ENCODE measurements at places on chromosomes 16 and 17. TPM values are rescaled to one million over a fixed set of nuclear protein-coding genes. Genes with fewer than 3 reads are reported as not detected.

Gene CDRT15L2
- not detected for total RNA-seq

Gene ETV4
- 4.0 TPM for total RNA-seq

Gene MT1H
- not detected for total RNA-seq

Gene KRT31
- not detected for total RNA-seq

Gene DNAH17
- total RNA-seq: 0.08 TPM

Gene TMEM92
- 0.08 TPM for total RNA-seq

DNA sequence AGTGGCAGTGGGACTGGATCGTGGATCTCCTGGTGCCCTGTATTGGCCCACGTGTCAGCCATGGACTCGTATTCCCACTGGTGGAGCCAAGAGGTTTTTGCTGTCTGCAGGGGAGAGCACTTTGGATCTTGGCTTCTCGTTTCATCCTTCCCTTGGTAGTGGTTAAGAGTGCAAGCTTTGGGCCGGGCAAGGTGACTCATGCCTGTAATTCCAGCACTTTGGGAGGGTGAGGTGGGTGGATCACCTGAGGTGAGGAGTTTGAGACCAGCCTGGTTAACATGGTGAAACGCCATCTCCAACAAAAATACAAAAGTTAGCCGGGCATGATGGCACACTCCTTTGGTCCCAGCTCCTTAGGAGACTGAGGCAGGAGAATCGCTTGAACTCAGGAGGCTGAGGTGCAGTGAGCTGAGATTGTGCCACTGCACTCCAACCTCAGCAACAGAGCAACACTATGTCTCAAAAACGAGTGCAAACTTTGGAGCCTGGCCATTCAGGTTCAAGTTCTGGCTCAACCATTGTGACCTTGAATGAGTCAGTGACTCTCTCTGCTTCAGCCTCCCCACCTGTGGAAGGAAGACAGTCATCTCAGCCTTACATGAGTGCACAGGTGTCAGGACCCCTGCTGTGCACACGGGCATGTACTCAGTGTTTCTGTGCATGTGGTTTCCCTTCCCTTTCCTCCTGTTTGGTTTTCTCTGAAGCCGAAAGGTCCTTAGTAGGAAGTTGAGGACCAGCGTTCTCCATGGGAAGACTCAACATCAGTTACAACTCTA lies 57.4 kb downstream of the PLCG2 start:
- H3K27ac ChIP-seq: no peak overlapping the region
- H3K4me3 ChIP-seq: no peak overlapping the region
- peaks cover 27% of the 10 kb centered on the region for H3K4me1 ChIP-seq

- no peaks in the 10 kb centered on the region for H3K4me1 ChIP-seq
- H3K36me3 ChIP-seq: no peaks in the 10 kb centered on the region
- no peaks in the 10 kb centered on the region for H3K27me3 ChIP-seq
- no peak overlapping the region for H3K4me3 ChIP-seq
- no peak for DNase-seq
Observed at GRCh38 chr17:11814655-11815262, 182.5 kb downstream of the ZNF18 start.

GRCh38 chr16:71846431-71846830 lies 655 bp downstream of the ATXN1L start:
- H3K27ac ChIP-seq: peak overlapping the region; percentile 93
- H3K27me3 ChIP-seq: no peaks in the 10 kb centered on the region
- peak; percentile 31 for DNase-seq
- peak overlapping the region; percentile 91 for H3K4me3 ChIP-seq
- peaks cover 32% of the 10 kb centered on the region for H3K36me3 ChIP-seq

DNA sequence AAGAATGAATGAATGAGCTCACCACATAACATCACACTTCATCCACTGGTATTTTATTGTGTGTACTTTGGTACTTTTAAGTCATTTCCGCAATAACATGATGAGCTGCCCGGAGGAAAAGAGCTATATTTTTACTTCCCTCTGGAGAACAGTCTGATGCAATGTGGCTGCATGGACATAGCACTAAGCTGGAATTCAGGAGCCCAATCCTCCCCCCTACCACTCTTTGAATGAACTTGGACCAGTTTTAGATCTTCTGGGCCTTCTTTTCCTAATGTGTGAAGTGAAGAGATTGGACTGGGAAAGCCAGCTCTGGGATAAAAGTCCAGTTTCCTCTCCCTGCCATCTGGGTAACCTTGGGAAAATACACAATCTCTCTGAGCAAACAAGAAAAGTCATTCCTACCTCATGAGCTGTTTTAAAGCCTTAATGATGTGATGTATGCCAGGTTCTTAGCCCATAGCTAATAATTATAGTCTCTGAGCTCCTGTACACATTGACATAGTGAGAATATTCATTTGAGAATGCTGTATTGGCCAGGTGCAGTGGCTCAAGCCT lies 79.3 kb downstream of the ABCC12 start:
- H3K36me3 ChIP-seq: no peaks in the 10 kb centered on the region
- H3K4me3 ChIP-seq: no peak overlapping the region
- H3K27me3 ChIP-seq: peaks cover 9% of the 10 kb centered on the region
- no peak for DNase-seq

DNA sequence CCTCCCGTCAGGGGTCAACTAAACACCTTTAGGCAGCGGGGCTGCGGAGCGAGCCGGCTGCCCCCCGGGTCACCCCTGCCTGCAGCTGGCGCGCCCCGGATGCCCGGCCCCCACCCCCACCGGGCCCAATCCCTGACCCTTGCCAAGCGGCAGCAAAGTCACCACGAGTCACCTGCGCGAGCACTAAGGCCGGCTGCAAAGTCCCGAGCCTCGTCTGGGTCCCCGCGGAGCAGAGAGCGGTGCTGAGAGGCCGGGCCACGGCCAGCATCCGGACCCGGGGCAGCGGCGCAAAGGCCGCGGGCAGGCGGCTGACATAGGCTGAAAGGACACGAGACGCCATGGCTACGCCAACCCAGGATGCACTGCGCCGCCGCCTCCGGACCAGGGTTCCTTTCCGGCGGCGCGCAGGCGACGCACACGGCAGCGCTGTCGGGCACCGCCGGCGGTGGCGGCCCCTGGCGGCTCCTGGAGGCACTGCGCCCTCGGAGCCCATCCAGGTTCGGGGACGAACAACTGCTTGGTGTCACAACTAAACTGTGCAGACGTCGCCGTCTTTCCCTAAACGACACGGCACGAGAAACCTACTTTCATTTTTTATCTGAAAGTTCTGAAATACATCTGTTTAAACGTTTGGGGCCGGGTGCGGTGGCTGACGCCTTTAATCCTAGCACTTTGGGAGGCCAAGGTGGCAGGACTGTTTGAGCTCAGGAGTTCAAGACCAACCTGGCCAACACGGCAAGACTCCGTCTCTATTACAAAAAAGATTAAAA lies at the start of gene NDUFAB1:
TSS of gene NDUFAB1 (minus strand) at position 366 of the 770 bp plus-strand sequence. CDS start at position 340, 26 bp downstream.
- H3K27me3 ChIP-seq: no peaks in the 10 kb centered on the region
- peak within 1 kb of the TSS; percentile 80 for H3K4me3 ChIP-seq
- peaks cover 24% of the 10 kb centered on the region for H3K4me1 ChIP-seq
- H3K36me3 ChIP-seq: peaks cover 17% of the 10 kb centered on the region
- peak within 1 kb of the TSS; percentile 68 for H3K27ac ChIP-seq

GRCh38 chr17:82231562-82232321 lies 2.9 kb downstream of the SLC16A3 start:
- peaks cover 17% of the 10 kb centered on the region for H3K36me3 ChIP-seq
- H3K27me3 ChIP-seq: no peaks in the 10 kb centered on the region
- peak; percentile 35 for DNase-seq
- H3K4me3 ChIP-seq: peak overlapping the region; percentile 17

GRCh38 chr16:81401035-81401950 lies 43.3 kb upstream of the CMIP start:
- no peaks in the 10 kb centered on the region for H3K27me3 ChIP-seq
- no peaks in the 10 kb centered on the region for H3K36me3 ChIP-seq
- peaks cover 4% of the 10 kb centered on the region for H3K4me1 ChIP-seq
- no peak overlapping the region for H3K4me3 ChIP-seq
- H3K27ac ChIP-seq: no peak overlapping the region
- DNase-seq: no peak

DNA sequence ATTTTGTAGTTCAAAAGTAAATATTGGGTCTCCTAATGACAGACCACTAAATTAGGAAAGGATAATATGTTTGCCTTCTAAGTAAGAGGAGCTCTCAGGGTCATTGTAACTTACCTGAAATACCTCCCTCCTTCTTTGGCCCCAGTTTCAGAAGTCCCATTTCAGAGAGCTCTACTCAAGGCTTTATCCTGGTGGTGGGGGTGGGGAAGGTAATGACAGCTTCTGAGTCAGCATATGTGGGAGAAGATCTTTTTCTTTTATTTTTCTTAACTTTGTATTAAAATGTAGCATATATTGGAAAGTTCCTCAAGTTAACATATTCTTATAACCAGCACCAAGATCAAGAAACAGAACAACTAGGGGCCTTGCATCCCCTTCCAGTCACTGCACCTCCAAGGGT lies 16.9 kb upstream of the GINS3 start:
- no peak overlapping the region for H3K27ac ChIP-seq
- no peaks in the 10 kb centered on the region for H3K4me1 ChIP-seq
- H3K36me3 ChIP-seq: no peaks in the 10 kb centered on the region
- DNase-seq: no peak
- H3K27me3 ChIP-seq: peaks cover 33% of the 10 kb centered on the region
- H3K4me3 ChIP-seq: no peak overlapping the region

GRCh38 chr17:57864273-57864672 lies 14.4 kb upstream of the MRPS23 start:
- no peak overlapping the region for H3K4me3 ChIP-seq

DNA sequence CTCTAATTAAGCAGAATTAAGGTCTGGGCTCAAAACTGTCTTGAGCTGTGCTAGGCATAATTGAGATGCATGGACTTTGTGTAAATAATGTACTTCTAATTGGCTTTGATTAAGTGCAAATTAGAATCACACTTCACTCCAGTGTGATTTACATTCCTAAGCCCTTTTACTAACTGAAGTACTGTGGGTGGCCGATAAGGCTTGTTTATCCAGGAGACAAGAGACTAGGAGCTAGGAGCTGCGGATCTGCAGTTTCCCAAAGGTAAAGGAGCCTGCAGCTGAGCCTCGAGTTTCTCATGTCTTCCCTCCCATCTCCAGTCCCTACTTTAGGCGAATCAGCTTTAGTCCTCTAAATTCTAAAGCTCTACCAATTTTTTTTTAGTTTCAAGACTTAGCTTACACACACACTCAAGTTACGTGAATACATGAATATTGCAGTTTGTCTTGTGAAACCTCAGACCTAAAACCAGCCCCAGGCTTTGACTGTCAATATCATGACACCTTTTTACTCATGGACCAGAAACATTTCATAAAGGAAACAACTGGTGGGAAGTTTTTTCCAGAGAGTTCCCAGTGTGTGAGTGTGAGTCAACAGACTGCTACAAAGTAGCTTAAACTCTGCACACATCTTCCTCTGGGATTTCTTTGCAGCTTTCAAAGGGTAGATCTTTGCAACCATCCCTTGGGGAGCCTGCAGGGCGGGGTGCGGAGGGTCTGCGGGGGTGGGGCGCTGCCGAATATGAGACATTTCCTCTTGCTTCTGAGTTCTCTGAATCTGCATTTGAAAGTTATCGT lies 113.9 kb upstream of the TBX2 start:
- H3K4me3 ChIP-seq: no peak overlapping the region
- H3K4me1 ChIP-seq: peaks cover 13% of the 10 kb centered on the region
- no peaks in the 10 kb centered on the region for H3K36me3 ChIP-seq
- H3K27me3 ChIP-seq: no peaks in the 10 kb centered on the region
- DNase-seq: no peak
- no peak overlapping the region for H3K27ac ChIP-seq

DNA sequence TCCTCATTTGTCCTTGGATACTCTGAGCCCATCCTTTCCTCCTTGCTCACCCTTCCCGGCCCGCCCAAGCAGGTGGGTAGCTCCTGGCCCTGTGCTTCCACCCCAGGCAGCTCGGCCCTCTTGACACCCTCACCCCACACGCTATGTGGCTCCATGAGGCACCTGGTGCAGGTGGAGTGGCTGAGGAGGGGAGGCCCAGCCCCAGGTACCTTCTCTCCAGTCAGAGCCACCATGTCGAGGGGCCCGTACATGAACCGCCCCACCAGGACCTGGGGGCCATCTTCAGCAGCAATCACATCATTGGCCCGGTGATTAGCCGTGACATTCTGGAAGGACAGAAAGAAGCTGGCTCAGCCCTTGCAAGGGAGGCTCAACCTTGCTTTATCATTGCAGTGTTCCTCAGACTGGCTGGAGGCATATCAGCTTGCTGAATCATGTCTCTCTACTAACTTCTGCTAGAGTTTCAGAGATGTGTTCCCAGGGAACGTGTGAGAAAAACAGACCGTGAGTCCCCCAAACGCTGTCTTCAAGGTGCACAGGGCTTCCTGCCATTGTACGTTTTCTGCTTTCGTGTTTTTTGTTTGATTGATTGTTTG lies 20.3 kb downstream of the PIMREG start:
- no peak overlapping the region for H3K27ac ChIP-seq
- no peaks in the 10 kb centered on the region for H3K36me3 ChIP-seq
- H3K4me1 ChIP-seq: peaks cover 19% of the 10 kb centered on the region
- DNase-seq: no peak

GRCh38 chr16:12295395-12295794 lies 318.9 kb downstream of the SNX29 start:
- H3K36me3 ChIP-seq: no peaks in the 10 kb centered on the region
- DNase-seq: no peak
- no peaks in the 10 kb centered on the region for H3K27me3 ChIP-seq
- H3K27ac ChIP-seq: no peak overlapping the region
- no peak overlapping the region for H3K4me3 ChIP-seq
- H3K4me1 ChIP-seq: no peaks in the 10 kb centered on the region

DNA sequence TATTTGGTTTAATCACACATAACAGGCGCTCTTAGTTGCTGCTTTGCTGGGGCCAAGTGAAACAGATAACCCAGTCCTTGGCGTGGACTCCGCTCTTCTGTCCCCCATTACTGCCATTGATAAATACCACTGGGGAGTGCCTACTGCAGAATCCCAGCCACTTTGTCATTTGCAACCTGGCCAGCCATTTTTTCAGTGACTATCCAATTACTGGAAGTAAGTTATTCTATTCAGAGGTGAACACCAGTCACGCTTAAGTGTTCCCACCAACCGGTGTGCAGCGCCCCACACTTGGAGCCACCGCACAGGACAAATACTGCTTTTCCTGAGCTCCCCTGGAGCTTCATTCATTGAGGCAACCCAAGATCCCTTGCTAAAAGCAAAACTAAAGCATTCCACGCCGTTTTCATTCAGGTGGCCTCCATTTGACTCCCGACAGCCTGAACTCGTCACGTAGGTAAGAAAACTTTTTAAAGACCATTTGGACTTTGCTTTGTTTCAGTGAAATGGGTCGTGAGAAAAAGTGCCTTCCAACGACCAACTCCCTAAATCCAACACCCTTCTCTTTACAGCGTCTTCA lies 1.8 kb downstream of the USP7 start:
- DNase-seq: no peak
- peak overlapping the region; percentile 94 for H3K4me3 ChIP-seq
- H3K27ac ChIP-seq: peak overlapping the region; percentile 92
- H3K4me1 ChIP-seq: peaks cover 60% of the 10 kb centered on the region
- peaks cover 12% of the 10 kb centered on the region for H3K36me3 ChIP-seq
- peaks cover 6% of the 10 kb centered on the region for H3K27me3 ChIP-seq

DNA sequence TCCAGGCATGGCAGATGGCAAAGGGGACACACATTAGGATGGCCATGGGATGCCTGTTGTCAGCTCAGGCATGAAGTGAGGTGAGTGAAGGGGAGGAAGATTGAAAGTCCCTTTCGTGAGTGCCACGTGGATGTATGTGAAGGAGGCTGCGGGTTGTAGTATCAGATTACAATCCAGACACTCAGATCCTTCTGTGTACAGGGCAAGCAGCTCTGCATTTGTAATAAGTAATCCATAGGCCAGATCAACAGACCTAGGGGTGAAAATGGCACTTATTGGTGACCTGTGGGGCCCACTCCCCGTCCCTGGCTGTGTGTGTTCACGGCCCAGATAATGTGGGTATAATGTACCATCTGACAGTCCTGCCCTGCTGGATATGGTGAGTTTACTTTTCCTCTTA lies 159.5 kb downstream of the DNAH9 start:
- no peaks in the 10 kb centered on the region for H3K36me3 ChIP-seq
- DNase-seq: no peak
- no peaks in the 10 kb centered on the region for H3K27me3 ChIP-seq
- H3K4me3 ChIP-seq: no peak overlapping the region
